ENCODE measurements at places on chromosomes 1 and 21.

DNA sequence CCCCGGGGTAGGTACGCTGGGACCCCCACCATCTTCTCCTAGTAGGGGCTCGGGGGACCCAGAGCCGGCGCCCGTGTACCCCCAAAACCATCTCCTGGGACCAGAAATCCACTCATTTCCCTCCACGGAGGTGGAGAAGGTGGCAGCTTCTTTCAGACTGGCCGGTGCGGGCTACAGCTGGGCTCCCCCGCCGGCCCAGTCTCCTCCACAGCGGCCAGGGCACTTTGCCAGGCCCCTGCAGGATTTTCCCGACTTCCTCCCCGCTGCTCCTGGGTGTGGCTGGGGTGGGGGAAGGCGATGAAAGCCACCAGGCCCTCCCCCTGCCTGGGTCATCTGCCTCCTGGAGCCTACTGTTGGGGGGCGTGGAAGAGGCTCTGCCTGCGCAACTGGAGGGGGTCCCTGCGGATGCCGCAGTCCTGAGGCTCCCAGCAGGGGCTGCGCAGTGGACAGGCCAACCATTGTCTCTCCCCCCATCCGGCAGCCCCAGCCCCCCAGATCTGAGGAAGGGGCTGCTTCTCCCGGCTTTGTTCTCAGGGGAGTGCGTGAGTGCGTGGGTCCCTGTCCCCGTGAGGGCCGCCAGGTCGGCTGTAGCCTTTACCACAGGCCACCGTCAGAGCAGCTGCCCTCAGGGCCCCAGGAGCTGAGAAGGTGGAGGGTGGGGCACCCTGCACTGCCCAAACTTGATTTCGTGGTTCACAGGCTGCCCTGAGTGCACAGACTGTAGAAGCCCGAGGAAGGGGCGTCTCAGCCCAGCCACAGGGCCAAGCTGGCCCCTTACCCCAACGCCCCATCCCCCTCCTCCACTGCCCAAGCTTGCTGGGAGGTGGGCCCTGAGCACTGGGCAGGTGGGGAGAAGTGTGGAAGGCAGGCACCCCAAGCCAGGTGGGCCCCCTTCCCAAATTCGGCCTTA is 1.3 kb downstream of the AGRN start:
- DNase-seq = no peak

DNA sequence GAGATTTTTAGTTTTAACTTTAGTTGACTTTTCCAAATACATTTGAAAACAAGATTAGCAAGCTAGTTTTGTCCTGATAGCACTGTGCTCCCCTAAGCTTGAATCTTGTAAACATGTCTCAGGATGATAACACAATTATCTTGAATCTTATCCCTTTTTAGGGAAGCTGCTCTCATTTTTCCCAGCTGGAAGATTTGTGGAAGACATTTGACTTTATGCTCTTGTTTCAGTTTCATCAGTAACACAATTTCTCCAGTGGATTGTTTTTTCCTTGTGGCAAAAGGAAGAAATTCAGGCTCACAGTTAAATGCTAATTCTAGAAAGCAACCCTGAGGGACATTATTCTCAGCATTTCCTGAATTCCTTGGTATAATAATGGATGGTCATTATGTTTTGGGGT is 88.8 kb downstream of the CDC7 start:
- no peak for DNase-seq

DNA sequence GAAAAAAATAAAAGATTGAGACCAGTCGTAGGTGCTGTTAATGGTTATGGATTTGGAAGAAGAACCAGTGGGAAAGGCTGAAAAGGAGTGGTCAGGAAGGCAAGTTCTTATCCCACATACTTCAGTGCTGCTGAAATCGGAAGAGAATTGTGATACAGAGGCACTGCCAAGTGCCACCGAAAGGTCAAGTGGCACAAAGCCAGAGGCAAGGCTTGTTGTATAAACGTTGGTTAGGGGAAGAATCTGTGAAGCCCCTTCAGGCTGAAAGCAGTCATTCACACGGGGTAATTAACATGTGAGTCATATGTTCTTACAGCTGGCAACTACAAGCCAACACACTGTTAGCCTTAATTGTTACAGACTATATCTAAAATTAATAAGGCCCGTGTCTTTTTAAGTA is 48.8 kb downstream of the ZBTB40 start:
- no peak for DNase-seq

DNA sequence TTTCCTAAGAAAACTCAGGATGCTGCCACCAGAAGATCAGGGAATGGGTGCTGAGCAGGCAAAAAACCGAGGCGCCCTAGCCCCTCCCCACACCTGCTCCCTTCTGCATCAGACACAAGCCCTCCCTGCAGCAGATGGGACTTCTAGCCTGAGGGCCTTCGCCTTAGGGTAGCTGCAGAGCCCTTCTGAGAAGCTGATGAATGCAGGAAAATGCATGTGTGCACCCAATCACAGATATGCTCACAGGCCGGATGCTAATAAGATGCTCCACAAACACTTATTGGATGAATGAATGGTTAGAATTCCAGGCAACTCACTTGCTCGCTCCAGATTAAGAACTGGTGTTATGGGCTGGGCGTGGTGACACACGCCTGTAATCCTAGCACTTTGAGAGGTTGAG is 6.8 kb upstream of the C1orf210 start:
- no peak for DNase-seq

DNA sequence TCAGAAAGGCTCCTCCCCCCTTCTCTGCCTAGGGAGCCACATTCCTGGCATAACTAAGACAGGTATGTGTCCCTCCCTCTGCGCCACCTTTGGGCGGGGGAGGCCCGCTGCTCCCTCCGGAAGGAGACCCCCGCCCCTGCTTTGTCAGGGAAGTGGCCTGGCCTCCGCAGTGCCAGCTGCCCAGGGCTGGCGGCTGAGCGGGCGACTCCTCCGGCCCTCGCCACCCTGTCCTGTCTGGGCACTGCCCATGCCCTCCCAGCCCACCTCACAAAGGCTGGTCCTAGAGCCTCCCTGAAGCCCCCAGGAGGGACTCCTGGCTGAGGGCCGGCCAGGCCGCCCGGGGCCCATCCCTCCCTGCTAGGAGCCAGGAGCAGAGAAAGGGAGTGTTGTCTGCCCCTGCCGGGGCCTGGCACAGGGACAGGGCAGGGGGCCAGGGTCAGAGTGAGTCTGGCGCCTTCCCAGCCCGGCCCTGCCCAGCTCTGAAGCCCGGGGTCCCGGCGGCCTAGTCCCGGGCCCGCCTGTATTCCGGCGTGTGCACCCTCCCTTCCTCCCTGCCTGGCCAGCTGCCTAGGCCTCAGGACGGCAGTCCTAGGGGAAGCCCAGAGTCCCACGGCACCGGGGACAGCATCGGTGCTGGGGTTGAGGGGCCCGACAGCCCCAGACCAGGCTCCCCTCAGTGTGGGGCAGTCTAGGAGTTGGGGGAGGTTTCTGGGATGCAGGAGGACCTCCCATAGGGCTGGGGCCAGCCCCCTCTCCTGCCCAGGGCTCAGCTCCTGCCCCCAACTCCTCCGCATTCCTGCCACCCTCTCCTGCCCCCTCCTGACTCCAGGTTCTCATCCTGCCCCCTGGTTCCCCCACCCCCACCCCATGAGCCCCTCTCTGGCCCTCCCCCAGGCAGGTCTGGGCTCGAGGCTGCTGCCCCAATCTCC is 5.1 kb downstream of the AGRN start:
- peak; percentile 45 for DNase-seq

- no peak for DNase-seq
Observed at GRCh38 chr1:58287894-58288623, 258.5 kb downstream of the OMA1 start.

GRCh38 chr1:8871965-8872399 is 6.5 kb downstream of the ENO1 start:
- DNase-seq = no peak

DNA sequence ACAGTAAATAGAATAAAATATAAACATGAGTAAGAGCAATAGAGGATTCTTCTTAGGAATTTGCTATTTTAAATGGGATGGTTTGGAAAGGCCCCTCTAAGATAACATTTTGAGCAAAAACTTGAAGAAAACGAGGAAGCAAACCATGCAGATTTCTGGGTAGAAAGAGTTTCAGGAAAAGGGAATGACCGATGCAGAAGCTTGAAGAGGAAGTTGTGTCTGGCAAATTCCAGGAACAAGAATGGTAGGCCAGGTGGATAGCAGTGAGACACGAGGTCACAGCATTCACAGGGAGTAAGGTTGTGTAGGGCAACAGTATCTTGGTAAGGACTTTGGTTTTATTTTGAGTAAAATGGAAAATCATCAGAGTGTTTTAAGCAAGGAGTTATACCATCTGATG is 108.9 kb downstream of the PEX14 start:
- DNase-seq = no peak

DNA sequence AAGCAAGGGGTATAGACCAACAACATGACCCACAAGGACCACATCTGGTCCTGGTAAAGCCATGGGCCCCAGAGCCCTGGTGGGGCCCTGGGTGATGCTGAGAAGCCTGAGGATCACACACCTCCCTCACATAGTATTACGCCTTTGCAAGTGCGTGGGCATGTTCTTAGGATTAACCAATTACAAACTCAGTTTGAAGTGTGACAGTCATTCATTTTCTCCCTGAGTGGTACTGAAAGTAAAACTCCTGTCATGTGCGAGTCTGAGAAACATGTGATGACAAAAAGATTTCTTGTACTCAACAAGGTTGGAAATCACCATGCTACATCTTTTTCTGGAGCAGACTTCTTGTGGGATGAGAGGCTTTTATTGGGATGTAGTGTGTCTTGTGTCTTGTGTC is 315.3 kb upstream of the DUSP10 start:
- no peak for DNase-seq

GRCh38 chr1:15702722-15703550 is 18.8 kb downstream of the PLEKHM2 start:
- DNase-seq = no peak

DNA sequence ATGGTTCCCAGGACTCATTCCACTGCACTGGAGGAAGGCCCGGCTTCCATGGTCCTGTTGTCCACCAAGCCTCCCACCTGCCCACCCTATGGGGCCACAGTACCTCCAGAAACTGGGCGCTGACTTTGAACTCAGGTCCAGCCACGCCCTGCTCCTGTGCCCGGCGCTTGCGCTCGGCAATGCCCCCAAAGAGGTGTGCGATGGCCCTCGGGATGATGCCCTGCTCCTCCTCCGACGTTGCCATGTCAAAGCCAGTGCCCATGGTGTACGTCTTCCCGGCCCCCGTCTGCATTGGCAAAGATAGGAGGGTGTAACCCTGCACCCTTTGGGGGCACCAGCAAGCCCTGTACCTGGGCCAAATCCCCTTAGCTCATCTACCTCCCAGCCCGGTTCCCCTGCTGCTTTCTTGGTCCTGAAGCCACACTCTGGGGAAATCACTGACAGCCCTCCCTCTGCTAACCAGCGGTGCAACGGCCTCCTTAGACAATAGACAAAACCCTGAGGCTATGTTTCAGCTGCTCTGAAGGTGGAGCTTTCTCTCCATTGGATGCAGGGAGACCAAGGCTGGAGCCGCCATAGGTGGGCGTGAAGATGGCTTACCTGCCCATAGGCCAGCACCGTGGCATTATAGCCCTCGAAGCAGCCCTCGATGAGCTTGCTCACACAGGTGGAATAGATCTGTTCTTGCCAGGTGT is 14.7 kb downstream of the KIF21B start:
- no peak for DNase-seq

DNA sequence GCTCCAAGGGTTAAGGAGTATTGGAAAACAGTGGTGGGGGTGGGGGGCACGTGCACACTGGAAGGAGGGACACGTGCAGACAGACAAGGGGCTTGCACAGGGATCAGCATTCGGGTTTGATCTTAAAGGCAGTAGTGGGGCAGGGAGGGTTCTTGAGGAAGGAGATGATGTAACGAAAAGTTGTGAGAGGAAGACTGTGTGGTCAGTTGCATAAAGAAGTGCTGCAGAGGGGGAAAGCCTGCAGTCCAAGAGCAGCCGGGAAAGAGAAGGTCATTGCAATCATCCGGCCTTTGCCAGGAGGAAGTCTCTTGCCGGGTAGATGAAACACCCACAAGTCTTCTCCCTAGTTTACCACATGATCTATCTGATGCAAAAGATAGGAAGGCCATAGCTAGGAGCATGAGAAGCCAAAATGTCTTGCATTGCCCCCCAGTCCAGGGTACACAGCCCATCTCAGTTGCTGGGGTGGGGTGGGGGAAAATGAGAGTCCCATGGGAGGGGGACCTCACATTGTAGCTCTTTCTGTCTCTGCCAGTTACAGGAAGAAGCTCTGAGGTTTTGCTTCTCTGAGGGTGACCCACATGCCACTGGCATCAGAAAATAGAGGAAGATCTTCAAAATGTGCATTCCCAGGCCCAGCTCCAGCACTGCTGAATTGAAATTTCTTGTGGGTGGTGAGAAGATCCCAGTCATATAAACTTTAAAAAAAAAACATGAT is 202.5 kb upstream of the RAB4A start:
- DNase-seq = peak; percentile 29

DNA sequence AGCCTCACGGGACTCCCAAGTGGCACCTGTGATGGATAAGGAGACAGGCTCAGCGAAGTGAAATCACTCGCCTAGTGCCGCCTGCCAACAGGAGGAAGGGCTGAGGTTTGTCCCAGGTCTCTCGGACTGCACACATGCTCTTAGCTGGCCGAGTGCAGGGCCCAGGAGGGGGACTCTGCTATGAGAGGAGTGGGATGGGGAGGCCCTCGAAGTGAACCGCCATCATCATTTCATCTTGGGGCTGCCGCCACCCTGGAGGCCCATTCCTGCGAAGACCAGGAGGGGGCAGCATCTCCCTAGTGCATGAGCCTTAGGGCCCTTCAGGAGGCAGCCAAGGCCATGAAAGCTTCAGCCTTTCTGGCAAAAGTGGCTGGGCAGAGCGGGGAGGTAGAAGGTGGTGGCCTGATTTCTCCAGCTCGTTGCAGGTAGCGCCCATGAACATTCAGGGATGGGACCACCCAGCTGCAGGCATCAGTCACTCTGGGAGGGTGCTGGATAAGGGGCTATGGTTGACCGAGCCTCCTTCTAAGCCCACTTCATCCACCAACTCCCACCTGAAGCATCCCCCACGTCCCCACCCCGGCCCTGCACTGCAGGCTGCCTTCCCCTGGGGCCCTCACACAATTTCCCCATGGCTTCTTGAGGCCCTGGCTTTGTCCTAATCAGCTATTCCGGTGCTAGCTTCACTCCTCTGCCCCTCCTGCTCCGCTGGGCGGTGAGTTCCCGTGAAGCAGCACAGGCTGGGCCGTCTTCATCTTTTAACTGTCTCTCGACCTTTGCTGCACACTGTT is 17.2 kb upstream of the RASSF5 start:
- peak; percentile 40 for DNase-seq

DNA sequence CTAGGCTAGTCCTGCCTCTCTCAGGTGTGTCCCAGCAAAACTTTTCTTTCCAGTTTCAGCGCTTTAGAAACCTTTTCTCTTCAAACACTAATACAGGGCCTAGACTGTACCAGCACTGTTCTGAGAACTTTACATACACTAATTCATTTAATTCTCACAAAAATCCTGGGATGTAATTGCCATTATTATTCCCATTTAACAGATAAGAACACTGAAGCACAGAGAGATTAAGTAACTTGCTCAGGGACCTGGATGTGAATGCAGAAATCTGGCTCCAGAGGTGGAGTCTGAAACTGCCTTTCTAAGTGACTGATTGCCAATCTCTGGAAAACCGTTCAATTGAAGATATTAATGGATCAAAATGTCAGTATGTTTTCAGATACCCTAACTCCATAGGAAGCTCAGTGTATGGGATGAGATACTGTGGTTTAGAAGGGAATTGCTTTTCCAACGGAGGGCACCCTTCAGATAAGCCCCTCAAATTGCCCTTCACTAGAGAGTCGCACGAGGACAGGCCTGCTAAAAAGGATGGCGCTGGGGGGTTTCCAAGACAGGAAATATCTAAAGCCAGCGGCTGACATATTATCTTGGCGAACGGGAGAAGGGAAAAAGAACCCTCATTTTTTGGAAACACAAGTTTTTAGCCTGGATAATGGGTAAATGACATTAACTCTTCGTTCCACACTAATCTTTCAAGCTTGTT is 698 bp upstream of the UCK2 start:
- DNase-seq = no peak
